NCI-H1105 treated with DMSO at 0.1 percent for 48 hours (cell line): ENCODE measurements at places on chromosomes 3 and 15.

DNA sequence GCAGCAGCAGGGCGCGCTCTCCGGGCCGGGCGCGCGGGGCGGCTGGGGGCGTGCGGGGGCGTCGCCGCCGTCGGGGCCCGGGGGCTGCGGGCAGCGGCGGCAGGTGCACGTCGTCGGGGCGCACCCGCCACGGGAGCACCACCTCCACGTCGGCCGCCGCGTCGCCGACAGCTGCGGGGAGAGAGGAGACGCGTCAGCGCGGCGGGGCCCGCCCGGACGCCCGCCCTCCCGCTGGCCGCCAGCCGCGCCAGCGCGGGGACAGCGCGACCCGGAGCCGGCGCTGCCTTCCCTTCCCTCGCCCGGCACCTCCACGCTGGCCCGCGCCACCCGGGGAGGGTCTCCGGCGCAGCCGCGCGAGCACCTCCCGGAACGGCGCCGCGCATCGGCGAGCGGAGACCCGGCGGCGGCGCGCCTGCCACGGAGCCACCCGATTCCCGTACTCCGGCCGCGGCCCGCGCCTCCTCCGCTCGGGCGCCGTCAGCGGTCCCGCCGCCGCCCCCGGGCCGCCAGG, 481 bp downstream of the ADAMTS17 start:
- DNase-seq: no peak

- no peak for DNase-seq
These were observed 149.0 kb downstream of the PGPEP1L start for GRCh38 chr15:98858610-98859023.

- DNase-seq: no peak
These were observed 20.0 kb downstream of the MBNL1 start for GRCh38 chr3:152288681-152289080.

- no peak for DNase-seq
These were observed 4.3 kb upstream of the CCR8 start for GRCh38 chr3:39325236-39325635.

DNA sequence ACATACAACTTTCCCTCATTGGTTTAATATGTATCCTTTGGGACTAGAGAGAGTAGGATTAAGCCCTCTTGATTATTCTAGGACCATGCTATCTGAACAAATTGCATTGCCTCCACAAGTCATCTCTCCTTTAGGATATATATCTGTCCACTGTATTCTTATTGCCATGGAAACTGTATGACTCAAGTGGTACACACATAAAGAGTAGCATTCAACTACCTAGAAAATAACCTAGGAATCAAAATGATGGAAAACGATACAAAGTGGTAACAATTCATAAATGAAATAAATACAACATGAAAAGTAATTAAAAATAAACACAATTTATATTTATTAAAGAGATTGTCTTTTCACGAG, 212.1 kb upstream of the P2RY1 start:
- DNase-seq: no peak

DNA sequence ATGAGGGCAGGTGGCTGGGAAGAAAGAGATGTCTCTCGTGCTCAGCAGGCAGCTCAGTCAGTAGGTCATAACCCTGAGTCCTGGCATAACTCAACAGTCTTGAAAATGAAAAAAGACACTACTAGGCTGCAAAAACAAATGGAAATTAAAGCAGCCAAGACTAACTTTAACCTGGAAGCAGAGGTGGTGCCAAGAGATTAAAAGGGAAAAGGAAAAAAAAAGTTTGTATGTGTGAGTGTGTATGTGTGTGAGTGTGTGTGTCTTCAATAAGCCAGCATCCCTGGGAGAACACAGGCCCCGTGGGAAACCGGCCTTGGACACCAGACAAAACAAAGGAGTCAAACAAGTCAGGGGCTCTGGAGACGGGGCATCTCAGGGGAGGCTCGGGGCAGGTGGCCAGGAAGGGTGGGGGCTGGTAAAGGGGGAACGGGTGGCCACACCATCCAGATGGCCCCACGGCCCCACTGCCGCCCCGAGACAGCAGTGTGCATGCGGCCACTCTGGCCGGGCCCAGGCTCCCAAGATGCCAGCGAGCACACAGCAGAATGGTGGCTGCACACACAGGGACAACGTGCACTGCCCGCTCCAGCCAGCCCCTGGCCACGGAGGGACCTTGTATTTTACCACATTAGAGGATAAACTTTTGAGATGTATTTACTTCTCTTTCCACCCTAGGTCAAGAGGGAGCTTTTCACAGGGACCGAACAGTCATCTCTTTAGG, 23.8 kb downstream of the CYFIP1 start:
- DNase-seq: no peak

- no peak for DNase-seq
These were observed 45.6 kb downstream of the NOX5 start for GRCh38 chr15:69060041-69060481.

- DNase-seq: peak; percentile 18
These were observed 47.3 kb downstream of the ITGB5 start for GRCh38 chr3:124839896-124840295.

- no peak for DNase-seq
These were observed 372.5 kb downstream of the TBL1XR1 start for GRCh38 chr3:176824811-176825210.

DNA sequence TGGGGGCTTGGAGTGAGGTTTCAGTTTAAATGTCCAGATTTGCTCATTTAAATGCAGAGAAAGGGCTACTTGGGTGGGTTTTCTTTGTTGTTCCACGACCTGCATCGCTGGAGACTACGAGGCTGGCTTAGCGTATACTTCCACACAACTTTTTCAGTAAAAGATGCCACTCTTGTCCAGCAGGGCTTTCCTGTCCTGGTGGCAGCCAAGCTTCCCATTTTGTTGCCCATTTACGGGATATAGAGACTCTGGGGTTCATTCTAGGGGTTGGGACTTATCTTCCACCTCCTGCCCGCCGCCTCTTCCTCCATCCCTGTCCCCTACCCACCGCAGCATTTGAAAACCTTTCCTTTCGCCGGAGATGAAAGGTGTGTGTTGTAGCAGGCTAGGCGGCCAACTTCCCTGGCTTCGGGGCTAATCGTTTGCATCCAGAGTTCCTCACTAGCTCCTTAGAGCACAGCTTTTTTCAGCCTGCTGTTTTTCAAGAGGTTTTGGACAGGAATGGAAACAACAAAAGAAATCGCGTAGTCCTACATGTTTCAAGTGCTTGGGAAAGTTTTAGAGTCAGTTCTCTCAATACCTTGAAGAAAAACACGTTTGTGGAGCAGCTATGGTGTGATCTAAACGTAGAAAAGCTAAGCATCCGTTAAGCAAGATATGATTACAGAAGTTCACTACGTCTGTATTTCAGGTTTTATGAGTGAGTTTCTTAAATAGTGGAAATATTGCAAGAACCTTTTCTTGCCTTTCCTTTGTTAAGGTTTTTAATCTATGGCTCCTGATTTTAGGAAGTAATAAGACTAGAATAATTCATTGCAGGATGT, 843 bp downstream of the CHRNA5 start:
- peak; percentile 20 for DNase-seq

GRCh38 chr15:51240066-51240465, 98.3 kb downstream of the CYP19A1 start:
- no peak for DNase-seq

DNA sequence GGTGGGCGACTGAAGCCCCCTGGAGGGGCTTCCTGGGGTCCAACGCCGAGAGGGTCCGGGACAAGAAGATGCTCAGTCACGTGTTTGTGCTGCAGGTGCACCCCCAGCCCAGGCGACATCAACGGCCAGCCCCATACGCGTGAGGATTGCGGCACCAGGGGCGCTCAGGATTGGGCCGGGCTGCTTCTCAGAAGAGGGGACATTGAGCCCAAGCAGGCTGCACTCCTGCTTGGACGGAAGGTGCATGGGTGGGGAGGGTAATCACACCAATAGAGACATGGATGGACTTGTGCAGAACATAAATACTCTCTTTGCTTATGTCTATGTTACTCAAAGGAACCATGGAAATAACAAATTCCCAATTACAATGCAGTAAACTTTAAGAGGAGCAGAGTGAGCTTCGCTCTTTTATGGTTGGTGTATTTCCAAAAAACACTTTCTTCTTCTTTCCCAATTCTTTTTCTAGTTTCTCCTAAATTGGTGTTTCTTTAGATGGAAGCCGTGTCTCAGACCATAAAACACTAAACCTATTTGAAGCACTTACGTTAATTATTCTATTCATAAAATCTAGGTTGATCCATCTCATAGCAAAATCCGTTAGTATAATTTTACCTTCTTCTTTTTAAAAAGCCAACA, 182.7 kb downstream of the GOLGA6L6 start:
- DNase-seq: no peak

- DNase-seq: no peak
These were observed 3.8 kb upstream of the TMEM44 start for GRCh38 chr3:194637066-194637465.

GRCh38 chr3:10981961-10982360, 10.6 kb upstream of the SLC6A1 start:
- DNase-seq: no peak

GRCh38 chr3:187567021-187567420, 103.2 kb downstream of the SST start:
- no peak for DNase-seq

DNA sequence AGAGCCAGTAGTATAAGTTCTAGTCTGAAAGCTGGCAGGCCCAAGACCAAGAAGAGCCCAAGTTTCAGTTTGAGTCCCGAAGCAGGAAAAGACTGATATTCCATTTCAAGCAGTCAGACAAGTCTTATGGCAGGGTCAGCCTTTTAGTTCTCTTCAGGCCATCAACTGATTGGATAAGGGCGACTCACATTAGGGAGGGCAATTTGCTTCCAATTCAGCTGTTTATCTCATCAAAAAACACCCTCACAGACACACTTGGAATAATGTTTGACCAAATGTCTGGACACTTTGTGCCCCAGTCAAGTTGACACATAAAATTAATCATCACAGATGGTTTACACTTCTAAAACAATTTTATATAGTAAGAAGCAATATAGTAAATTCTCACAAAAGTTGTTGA, 69.7 kb downstream of the UBE2E2 start:
- DNase-seq: no peak

GRCh38 chr3:70853161-70853944, 540.9 kb upstream of the MDFIC2 start:
- no peak for DNase-seq

GRCh38 chr15:49982584-49982983, 136.4 kb downstream of the ATP8B4 start:
- no peak for DNase-seq

DNA sequence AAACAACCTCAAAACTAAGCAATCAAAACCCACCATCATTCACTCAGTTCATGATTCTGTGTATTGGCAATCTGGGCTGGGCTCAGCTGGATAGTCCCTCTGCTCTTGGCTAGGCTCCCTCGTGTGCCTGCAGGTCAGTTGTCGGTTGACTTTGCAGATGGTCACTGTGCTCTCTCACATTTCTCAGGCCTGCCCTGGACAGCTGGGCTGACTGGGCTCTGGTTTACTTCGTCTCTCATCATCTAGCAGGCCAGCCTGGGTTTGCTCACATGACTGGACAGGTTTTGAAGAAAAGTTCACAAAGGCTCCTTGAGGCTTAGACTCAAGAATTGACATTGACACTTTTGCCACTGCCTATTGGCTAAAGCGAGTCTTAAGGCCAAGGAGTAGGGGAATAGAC, 105.0 kb upstream of the CTNNB1 start:
- DNase-seq: no peak

- no peak for DNase-seq
These were observed 17.1 kb upstream of the PRSS50 start for GRCh38 chr3:46734773-46735172.

- DNase-seq: no peak
These were observed 312.0 kb upstream of the RASGRP1 start for GRCh38 chr15:38876621-38877020.

GRCh38 chr3:28924744-28925360, 356.0 kb upstream of the RBMS3 start:
- no peak for DNase-seq

GRCh38 chr15:79154483-79155135, 64.0 kb upstream of the RASGRF1 start:
- DNase-seq: no peak

DNA sequence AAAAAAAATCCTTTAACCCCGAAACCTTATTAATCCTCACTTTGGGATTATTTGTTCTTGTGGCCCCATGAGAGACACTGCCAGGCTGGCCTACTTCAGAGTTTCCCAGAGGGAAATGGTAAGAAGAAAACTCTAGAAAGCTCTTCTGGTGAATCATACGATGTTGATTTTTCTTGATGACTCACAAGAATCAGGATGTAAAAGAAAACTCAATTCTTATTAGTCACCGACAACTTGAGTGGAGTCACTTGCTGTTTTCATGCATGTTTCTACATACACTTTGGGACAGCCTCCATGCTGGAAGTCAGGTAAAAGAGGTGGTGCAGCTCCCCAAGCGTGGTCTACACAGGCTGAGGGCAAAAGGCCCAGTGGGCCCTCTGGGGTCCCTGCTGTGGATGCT, 42.8 kb downstream of the MYO5C start:
- DNase-seq: no peak

GRCh38 chr3:181623924-181624694, 87.6 kb upstream of the SOX2 start:
- peak; percentile 98 for DNase-seq

GRCh38 chr3:120568598-120568997, 27.5 kb upstream of the NDUFB4 start:
- DNase-seq: no peak

- no peak for DNase-seq
These were observed 22.3 kb upstream of the SLMAP start for GRCh38 chr3:57733790-57734189.

DNA sequence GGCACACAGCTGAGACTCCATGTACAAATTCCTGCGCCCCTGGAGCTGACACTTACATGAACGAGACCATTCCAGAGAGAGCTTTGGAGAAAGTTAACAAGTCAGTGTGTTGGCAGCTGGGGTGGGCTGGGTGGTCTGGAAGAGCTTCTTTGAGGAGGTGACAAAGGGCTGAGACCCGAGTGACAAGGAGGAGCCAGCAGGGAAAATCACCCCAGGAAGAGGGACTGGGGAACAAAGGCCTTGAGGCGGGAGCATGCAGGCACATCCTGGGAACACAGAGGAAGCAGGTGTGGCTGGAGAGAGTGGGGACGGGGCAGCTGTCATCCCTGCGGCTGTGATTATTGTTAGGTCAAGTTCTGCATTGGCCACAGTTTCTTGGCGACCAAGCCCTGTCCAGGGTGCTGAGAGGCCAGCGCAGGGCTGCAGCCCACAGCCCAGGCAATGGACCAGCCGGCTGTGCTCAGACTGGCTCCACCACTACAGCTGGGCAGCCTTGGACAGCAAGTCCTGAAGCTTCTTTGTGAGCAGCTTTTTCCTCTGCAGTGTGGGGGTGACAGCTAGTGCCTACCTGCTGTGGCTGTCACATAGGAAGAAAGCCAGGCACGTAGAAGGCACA, 34.2 kb upstream of the PRR23E start:
- DNase-seq: peak; percentile 72

DNA sequence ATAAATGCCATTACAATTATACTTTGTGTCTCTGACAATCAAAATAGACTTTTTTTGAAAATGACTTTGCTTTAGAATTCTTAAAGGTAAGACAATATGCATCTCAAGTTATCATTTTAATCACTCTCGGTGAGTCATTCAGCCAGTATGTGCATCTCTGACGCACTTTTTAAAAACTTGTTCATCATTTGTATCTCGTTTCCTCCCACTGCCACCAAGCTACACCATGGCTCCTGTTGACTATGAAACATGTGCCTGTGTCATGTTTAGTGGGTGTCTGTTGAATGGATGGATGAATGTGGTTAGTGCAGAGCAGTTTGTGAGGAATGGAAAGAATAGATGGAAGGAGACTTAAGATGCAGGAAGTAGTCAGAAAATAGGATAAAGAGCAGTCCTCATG, 68.6 kb downstream of the ARPP21 start:
- no peak for DNase-seq
